ENCODE measurements at places on chromosomes 16 and 17. TPM values are rescaled to one million over a fixed set of nuclear protein-coding genes. Genes with fewer than 3 reads are reported as not detected.

Gene TBX4
- not detected for total RNA-seq

Gene FGF11
- 0.65 TPM for total RNA-seq

Gene DNASE1L2
- 0.65 TPM for total RNA-seq

Gene HIC1
- 54.6 TPM for total RNA-seq

Gene HID1
- 39.8 TPM for total RNA-seq

Gene STH
- not detected for total RNA-seq

Gene PLA2G10
- not detected for total RNA-seq

Gene AANAT
- total RNA-seq = not detected

Gene SLC13A2
- total RNA-seq = not detected

Gene CDH11
- total RNA-seq = 73.2 TPM

Gene KCNAB3
- 0.98 TPM for total RNA-seq

Gene ASGR2
- not detected for total RNA-seq
